Esophagus mucosa (tissue), 1 donor: ENCODE measurements at places on chromosomes 1 and 21. TPM values are rescaled to one million over a fixed set of nuclear protein-coding genes. Genes with fewer than 3 reads are reported as not detected.
A peak's percentile ranks its signal among the peaks of the same experiment; 100 is the strongest.

Gene NR1I3
- not detected for total RNA-seq

Gene CRNN
- total RNA-seq: 1,110 TPM

DNA sequence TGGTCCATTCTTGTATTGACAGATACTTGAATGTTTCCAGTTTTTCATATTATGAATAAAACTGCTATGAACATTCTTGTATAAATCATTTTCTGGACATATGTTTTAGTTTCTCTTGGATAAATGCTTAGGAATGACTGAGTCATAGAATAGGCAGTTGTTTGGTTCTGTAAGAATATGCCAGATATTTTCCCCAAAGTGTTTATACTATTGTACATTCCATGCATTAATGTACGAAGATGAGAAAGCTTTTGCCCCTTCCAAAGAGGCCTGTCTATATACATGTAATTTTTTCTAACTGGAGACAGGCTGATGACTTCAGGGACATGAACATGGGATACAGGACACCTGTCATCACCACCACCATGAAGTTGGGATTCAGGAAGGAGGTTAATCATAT lies 11.3 kb downstream of the NBPF3 start:
- no peak for ATAC-seq

DNA sequence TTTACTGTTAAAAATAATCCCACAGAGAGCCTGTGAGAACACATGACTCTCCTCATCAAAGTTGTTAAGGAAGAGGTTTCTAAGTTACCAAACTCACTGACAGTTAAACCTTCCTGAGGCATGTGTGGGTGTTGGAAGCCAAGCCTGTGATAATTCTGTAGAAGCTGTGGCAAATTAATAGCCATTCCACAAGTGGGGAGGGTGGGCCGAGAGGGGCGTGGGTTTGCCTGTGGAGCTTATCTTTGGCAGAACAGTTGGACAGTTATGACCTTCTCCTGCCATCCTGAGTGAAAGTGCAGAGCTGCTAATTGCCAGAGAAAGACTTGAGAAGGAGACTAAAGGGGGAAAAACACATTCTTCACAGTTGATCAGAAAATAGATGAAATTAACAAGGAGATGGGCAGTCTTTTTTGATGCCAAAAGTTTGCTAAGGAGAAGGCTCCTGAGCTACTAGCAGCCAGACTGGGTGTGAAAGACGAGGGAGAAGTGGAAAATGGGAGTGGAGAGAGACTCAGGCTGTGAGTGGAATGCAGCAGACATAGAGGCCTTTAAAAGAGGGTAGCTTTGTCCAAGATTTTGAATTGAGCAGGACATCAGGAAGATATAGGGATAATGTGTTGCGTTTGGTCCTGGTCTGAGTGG lies 1.6 kb upstream of the PLA2G2C start:
- ATAC-seq: no peak

- ATAC-seq: peak; percentile 69
These were observed 15.6 kb upstream of the AIM2 start for GRCh38 chr1:159092036-159092760.

DNA sequence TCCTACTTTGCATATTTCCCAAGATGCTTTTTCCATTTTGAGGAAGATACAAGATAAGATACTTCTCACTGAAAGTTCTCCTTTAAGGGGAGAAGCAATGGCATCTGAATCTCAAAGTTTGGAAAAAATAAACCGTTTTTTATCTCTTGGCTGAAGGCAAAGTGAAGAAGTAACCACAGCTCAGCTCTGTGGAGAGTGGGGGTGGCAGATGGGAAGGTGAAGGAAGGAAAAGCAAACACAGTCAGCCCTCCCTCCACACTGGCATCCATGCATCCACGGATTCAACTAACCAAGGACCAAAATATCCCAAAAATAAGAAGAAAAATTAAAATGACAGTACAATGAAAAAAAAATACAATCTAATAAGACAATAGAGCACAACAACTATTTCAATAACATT lies 211.1 kb downstream of the RGS7 start:
- no peak for ATAC-seq

DNA sequence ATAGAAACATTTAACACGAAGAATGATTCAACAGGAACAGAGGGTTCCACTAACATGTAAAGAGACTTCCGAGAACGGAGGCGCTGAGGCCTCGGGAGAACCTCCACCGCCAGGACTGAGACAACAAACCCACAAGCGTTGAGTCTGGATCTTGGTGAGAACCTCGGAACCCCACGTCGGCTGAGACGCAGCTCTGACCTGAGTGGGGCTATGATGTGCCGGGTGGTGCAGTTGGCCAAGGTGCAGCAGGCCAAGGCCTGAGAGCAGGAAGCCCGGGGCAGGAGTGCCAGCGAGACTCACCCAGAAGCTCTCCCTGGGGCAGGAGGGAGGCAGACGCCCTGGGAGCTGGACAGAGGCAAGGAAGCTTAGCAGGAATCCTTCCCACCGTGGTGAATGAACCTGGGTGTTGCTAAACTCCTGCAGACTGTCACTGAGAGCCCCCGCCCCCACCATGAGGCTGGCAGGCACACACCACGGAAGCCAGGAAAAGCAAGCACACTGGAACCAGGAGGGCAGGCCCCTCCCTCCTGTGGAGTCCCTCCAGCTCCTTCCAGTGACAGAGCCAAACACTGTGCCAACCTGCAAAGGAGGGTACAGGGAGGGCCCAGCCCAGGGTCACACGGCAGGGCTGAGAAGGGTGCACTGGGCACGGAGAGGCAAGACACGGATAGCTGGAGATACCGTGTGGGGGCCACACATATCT lies 34.8 kb downstream of the WDR4 start:
- peak; percentile 33 for ATAC-seq

Gene MRAP
- total RNA-seq: not detected

DNA sequence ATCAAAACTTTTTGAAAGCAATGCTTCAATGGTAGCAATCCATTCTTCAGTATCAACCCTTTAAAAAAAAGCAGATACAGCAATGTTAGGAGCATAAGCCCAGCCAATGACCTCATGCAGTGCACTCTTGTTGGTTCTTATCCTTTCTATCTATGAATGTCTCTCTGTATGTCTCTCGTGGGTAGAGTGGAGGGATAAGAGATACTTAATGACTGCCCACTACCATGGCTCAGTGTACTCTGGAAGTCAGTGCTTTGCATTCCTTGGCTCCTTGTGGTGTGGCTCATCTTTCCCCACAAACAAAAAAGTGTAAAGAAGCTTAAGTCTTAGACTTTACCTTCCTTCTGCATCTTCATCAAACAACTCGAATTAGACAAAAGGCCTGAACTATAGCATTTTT lies 50.3 kb downstream of the PCSK9 start:
- ATAC-seq: no peak

Gene PDC
- not detected for total RNA-seq

Gene ANKRD65
- total RNA-seq: 11.9 TPM

Gene TCHHL1
- not detected for total RNA-seq

DNA sequence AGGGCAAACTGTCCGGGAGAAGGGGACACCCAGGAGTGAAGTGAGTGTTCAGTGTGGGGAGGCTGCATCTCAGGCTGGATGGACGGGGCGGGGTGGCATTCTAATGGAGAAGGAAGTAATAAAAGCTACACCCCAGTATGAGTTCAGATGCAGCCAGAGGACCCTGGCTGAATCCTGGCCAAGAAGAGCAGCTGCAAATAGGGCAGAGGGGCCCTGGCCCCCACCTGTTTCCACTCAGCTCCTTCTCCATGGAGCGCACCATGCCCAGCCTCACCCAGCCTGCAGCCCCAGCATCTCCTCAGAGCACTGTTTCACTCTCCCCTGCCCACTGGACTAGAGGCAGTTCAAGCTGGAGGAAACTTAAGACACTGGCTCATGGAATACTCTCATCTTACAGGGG lies 46.4 kb downstream of the KCND3 start:
- no peak for ATAC-seq

Gene PTPRU
- 6.2 TPM for total RNA-seq

DNA sequence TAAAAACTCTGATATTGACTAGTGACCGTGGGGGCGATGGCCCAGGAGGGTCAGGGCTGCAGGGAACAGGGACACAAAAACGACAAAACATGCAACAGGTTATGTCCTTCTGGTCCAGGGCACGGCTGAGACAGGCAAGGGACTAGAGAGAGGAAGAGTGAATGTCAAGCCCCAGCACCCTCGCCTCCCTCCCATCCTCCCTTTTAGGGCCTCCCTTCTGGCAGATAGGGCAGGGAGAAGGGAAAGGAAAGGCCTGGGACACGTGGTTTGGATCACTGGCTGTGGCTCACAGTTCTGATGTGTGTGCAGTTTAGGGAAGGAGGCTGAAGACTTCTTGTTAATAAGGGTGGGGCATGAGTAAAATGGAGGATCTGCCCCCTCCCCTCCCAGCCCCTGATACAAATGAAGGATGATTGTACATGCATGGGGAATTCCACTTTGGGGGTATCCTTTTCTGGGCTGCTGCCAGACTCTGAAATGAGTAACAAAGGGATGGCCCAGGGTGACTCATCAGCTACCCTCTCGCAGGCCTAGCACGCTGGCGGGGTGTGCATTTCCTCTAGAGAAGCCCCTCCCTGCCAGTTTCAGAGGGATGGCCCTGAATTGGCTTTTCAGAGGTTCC lies 14.2 kb downstream of the CAPN2 start:
- ATAC-seq: peak; percentile 87

DNA sequence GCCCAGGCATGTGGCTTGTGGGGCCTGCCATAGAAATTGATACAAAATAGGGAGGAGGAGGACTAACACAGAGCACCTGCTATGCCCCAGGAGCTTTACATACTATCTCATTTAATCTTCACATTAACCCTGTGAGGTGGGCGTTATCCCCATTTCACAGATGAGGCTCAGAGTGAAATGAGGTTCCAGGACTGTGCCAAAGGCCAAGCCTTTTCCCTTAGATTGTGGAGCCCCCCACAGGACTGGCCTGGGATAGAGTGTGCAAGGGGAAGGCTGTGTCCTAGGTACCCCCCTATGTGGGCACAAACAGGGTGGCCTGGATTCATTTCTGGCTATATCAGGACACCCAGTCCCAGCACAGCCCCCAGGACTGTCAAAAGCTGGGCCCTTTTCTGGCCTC lies 2.2 kb upstream of the DDOST start:
- no peak for ATAC-seq

DNA sequence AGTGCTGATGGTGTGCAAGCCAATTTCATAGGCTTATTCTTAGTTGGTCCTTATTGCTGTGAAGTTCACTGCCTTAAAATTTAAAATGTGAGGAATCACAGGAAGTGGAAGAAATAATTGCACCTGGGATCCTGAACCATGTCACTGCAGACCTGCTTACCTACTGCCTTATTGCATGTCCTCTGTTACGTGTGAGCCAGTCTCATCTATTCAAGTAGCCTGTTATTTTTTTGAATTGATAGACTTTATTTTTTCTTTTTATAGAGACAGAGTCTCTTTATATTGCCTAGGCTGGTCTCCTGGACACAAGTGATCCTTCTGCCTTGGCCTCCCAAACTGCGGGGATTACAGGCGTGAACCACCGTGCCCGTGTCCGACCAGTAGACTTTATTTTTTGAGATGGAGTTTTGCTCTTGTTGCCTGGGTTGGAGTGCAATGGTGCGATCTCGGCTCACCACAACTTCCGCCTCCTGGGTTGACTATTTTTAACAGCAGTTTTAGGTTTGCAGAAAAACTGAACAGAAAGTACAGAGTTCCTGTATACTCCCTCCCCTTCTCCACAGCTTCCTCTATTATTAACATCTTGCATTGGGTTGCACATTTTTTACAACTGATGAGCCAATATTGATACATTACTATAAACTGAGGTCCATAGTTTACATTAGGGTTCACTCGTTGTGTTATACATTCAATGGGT lies 14.0 kb upstream of the DISC1 start:
- peak; percentile 57 for ATAC-seq

- no peak for ATAC-seq
These were observed 42.7 kb downstream of the ST3GAL3 start for GRCh38 chr1:43750083-43750482.
